ENCODE measurements at places on chromosomes 13 and 19. TPM values are rescaled to one million over a fixed set of nuclear protein-coding genes. Genes with fewer than 3 reads are reported as not detected.

CBARP gene
- not detected for total RNA-seq

GNG8 gene
- not detected for total RNA-seq

LPAR2 gene
- total RNA-seq, result 66.5 TPM

ZNF582 gene
- total RNA-seq, result 3.2 TPM

SERTAD1 gene
- 18.1 TPM for total RNA-seq

NCR1 gene
- total RNA-seq, result not detected

ZNF235 gene
- total RNA-seq, result 5.3 TPM

HSH2D gene
- total RNA-seq, result 27.7 TPM

TMEM59L gene
- not detected for total RNA-seq

P2RY11 gene
- total RNA-seq, result 46.6 TPM

FUZ gene
- 29.4 TPM for total RNA-seq

URAD gene
- not detected for total RNA-seq

ARID3A gene
- total RNA-seq, result 8.1 TPM

CASP14 gene
- not detected for total RNA-seq

CFAP97D2 gene
- not detected for total RNA-seq

OR7D2 gene
- total RNA-seq, result not detected

ZNF285 gene
- total RNA-seq, result not detected

MAB21L1 gene
- not detected for total RNA-seq

STARD13 gene
- not detected for total RNA-seq

AP2S1 gene
- 39.7 TPM for total RNA-seq

IL27RA gene
- 51.6 TPM for total RNA-seq

KLK8 gene
- not detected for total RNA-seq

DOCK9 gene
- 95.2 TPM for total RNA-seq

FREM2 gene
- total RNA-seq, result not detected

CACNA1A gene
- total RNA-seq, result 0.77 TPM

TMEM205 gene
- 21.9 TPM for total RNA-seq

TMEM221 gene
- not detected for total RNA-seq

LIM2 gene
- not detected for total RNA-seq

ELAVL3 gene
- total RNA-seq, result 0.26 TPM

DCT gene
- 0.16 TPM for total RNA-seq

DIAPH3 gene
- total RNA-seq, result not detected

KLK11 gene
- total RNA-seq, result not detected

LRG1 gene
- 0.17 TPM for total RNA-seq

APOE gene
- total RNA-seq, result 1.3 TPM

NR2F6 gene
- 1.8 TPM for total RNA-seq

MIR17HG gene
- 9.1 TPM for total RNA-seq

CFD gene
- 1.9 TPM for total RNA-seq

UBL5 gene
- 207 TPM for total RNA-seq

TLE2 gene
- total RNA-seq, result 13.1 TPM
